Frontal cortex (tissue), 4 donors: ENCODE measurements at places on chromosomes 3 and 15.
A peak's percentile ranks its signal among the peaks of the same experiment; 100 is the strongest.

DNA sequence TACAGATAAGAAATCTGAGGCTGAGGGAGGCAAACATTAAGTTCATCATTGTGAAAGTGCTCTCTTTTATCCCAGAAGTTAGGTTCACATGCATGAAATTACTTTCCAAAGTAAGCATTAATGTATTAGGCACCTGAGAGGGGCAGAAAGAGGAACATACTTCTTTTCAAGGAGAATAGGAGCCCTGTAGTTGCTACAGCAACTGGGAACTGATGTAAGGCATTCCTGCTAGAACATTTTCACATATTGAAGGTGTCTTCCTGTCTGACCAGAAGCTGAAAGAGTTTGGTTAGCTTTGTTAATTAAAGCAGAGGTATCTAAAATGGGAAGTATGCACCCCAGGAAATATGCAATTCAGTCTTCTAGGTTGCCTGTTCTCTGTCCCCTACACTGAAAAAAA is 65.5 kb upstream of the ZBTB20 start:
- no peak for DNase-seq

GRCh38 chr3:37301980-37302708 is 127.8 kb upstream of the LRRFIP2 start:
- no peak for DNase-seq

DNA sequence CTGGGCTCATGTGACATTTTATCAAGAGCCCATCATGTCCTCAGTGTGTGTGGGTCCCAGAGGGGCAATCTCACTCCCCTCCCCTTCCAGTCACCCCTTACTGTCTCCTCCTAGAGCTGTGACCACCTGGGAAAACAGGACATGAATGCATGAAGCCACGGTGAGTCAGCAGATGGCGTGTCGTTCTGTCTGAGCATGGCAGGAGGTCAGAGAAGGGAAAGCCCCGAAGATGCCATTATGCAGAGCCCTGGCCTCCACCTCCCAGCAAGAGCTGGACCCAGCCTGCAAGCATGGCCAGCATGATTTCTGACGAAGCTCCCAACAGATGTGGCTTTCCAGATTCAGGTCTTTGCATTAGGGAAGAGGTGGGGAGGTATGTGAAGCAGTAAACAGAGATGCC is 118.5 kb downstream of the TLE3 start:
- DNase-seq: no peak

- no peak for DNase-seq
These were observed 27.3 kb downstream of the WDR49 start for GRCh38 chr3:167626490-167626889.

DNA sequence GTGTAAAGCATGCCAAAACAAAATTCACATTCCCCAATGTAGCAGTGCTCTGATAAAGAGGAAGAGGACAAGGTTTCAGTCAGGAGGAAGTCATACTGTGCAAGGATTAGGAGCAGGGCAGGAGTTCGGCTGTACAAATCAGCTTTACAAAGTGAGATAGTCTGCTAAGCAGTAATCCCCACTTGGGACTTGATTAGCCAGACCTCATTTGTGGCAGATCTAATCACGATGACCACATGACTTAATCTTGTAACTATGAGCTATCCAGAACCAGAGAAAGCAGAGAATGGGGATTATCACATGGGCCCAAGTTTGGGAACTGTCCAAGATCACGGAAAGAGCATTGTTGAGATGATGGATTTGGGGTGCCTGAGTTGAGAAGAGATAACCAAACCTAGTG is 7.8 kb downstream of the DCBLD2 start:
- no peak for DNase-seq

DNA sequence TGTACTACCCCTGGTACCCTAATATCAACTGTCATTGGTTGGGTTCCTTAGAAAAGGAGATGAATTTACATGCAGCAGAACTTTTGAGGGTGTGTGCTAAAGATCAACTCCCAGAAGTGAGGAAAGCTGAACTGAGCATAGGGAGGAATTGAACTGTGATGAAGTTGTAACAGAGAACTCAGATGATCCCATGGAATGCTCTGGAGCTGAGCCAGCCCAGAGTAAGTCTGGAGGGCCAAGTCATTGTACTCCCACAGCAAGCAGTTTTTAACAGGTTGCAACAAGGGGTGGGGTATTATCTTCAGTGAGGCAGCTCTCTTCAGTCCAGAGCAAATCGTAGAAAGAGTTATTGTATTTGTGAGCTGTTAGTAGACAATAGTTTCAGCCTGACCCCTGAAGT is 572.3 kb downstream of the PYDC2 start:
- DNase-seq: no peak

- DNase-seq: peak; percentile 34
These were observed 185.0 kb upstream of the ANKRD28 start for GRCh38 chr3:15982667-15983196.

DNA sequence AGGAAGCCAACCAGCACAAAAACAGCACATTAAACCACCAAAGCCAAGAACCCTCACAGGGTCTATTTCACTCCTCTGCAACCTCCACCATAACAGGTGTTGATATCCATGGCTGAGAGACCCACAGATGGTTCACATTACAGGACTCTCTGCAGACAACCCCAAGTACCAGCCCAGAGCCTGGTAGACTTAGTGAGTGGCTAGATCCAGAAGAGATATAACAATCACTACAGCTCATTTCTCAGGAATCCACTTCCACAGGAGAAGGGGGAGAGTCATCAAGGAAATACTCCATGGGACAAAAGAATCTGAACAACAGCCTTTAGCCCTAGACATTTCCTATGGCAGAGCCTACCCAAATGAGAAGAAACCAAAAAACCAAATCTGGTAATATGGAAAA is 168.1 kb upstream of the CD96 start:
- DNase-seq: no peak

- no peak for DNase-seq
These were observed 20.3 kb upstream of the ALAS1 start for GRCh38 chr3:52177701-52178042.

DNA sequence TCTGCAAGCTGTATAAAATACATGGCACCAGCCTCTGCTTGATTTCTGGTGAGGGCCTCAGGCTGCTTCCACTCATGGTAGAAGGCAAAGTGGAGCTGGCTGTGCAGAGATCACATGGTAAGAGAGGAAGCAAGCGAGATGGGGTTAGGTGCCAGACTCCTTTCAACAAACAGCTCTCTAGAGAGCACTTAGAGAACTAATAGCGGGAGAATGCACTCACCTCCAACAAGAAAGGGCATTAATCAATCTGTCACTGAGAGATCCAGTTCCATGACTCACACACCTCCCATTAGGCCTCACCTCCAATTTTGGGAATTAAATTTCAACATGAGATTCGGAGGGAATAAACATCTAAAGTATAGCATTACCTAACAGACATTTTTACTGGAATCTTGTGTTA is 644.1 kb upstream of the ARRDC4 start:
- no peak for DNase-seq

DNA sequence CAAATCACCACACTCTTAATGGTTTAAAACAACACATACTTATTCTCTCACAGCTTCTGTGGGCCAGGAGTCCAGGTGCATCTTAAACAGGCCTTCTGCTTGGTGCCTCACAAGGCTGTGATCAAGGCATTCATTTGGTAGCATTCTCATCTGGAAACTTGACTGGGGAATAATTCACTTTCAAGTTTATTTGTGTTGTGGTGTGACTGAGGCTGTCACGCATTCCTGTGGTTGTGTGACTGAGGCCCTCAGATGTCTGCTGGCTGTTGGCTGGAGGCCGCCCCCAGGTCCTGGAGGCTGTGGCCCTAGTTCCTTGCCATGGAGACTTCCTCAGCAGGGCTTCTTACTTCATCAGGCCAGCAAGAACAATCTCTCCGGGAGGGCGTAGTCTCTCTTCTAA is 16.9 kb upstream of the FAM3D start:
- DNase-seq: no peak

DNA sequence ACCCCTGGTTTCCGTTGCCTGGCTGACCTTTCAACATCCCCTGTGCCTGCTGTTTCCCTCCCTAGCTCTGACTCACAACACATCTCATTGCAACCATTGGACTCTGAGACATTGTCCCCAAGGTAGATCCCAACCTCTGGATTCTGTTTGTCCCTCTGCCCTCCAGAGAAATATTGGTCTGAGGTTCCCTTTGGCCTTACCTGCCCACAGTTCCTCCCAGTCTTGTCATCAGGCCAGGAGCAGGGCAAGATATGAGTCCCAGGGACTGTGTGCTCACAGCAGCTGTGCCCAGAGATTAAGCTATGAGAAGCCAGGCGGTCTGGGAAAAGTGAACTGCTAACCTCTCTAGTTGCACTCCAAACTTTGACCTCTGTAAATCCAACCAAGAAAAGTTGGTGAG is 168.2 kb upstream of the NR2F2 start:
- no peak for DNase-seq

- DNase-seq: no peak
These were observed 15.0 kb upstream of the KBTBD8 start for GRCh38 chr3:66983101-66983500.

DNA sequence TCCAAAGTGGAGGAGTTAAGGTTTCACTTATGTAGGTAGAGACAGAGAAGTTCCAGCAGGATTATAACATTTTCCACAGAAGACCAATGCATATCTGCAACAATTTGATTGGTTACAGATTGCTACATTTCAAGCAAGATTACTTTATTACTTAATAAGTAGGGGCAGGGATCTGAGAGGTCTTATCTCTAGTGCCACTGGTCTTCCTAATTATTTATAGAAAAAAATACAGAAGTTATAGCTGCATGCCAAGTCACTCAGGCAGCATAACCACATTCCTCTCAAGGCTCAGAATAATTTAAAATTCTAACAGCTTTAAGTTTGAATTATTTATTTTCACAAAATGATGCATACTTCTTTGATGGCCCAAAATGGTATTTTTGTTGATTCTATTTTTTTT is 30.5 kb downstream of the RAD54L2 start:
- DNase-seq: no peak

GRCh38 chr3:128931046-128931445 is 51.6 kb downstream of the ACAD9 start:
- DNase-seq: no peak

DNA sequence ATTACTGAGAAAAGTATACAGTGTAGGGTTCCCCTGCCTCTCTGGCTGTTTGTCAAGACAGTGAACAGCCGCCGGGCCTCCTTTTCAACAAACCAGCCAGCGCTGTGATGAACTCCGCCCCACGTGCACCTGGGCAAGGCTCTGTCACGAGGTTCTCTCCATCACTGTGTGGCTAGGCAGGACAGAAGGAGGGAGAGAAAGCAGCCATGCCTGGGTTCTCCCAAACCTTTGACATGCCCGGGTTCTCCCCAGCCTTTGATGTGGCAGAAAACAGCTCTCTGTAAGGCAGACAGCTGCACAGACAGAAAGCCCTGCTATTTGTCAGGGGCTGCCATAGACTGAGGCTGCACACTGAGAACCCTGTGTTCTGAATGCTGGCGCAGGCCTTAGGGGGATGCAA is 101.4 kb upstream of the TRPM1 start:
- no peak for DNase-seq

DNA sequence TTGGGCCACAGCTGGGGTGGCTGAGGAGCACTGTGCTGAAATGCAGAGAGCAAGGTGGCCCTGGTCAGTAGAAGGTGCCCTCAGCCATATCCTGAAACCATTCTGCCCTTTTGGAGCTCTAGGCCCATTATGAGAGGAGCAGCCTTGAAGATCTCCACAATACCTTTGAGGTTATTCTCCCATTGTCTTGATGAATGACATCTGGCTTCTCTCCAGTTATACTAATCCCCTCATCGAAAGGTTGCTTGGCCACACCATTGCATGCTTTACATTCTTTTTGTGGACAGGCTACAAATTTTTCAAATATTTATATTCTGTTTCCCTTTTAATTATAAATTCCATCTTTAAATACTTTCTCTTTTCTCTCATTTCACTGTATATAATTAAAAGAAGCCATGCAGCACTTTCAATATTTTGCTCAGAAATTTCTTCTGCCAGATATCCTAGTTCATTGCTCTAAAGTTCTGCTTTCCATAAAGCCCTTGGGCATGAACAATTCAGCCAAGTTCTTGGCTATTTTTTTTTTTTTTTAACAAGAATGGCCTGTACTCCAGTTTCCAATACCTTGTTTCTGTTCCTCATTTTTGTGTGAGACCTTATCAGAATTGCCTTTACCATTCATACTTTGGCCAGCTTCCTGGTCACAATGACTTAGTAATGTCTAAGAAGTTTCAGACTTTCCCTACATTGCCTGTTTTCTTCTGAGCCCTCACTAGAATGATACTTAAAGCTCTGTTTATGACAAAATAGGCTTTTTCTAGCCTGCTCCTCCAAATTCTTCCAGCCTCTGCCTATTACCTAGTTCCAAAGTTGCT is 138.9 kb upstream of the SGO1 start:
- DNase-seq: no peak

DNA sequence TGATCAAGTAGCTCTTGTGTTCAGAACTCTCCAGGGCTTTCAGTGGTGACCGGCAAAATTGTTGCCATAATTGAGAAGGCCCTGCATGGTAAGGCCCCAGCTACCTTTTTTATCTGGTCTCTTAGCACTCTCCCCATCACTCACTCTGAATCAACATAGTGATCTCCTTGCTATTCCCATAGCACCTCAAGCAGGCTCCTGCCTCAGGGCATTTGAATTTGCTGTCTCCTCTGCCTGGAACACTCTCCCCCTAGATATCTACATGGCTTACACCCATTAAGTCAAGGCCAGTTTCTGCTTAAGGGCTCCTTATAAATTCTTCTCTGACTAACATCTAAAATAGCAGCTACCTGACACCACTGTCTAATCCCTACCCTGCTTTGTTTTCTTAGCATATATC is 3.3 kb upstream of the ARID3B start:
- no peak for DNase-seq

DNA sequence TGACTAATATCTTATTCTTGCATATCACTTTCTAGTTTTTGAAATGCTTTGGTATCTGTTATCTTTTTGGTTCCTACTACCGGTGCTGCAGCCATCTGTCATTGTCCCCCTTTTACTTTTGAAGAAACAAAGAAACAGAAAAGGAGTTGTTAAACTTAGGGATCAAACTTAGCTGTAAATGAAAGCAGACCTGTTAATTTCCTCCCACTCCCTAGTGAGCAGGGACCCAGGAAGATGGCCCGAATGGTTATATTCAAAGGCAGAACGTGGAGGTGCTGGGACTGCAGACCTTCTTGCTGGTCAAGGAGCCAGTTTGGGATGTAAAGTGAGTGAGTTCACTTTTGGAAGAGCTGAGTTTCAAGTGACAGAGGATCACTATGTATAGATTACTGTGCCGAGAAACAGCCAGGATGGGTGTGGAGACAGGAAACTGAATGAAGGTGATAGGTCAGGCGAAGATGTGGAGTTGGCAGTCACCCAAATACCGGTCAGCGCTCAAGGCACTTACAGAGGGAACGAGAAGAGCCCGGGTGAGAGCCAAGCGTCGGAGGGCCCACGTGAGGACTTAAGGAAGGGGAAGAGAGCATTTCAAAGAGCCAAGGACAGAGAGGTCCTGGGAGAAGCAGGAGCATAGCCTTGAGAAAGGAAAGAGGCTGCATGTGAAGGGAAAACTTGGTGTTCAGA is 20.1 kb downstream of the KBTBD8 start:
- DNase-seq: no peak

GRCh38 chr3:26381411-26381810 is 241.2 kb upstream of the LRRC3B start:
- no peak for DNase-seq
